ENCODE measurements at places on chromosomes 2 and 18.

DNA sequence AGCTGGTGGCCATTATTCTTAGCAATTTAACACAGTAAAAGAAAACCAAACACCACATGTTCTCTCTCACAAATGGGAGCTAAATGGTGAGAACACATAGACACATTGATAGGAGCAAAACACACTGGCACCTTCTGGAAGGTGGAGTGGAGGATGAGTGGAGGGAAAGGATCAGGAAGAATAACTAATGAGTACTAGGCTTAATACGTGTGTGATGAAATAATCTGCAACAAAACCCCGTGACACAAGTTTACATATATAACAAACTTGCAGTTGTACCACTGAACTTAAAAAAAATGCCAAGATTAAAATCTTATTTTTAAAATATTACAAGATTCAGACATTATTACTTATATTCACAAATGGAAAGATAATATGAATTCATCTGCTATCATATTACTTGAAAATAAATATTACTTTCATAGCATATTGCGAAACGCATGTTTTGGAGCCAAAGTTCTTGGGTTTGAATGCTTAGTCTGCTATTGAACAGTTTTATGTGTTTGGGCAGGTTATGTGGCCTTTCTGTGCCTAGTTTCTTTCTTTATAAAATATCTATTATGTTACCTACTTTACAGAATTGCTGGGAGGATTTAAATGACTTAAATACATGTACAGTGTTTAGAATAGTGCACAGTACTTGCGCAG is 20.5 kb downstream of the ANKRD62 start:
- no peak for DNase-seq

DNA sequence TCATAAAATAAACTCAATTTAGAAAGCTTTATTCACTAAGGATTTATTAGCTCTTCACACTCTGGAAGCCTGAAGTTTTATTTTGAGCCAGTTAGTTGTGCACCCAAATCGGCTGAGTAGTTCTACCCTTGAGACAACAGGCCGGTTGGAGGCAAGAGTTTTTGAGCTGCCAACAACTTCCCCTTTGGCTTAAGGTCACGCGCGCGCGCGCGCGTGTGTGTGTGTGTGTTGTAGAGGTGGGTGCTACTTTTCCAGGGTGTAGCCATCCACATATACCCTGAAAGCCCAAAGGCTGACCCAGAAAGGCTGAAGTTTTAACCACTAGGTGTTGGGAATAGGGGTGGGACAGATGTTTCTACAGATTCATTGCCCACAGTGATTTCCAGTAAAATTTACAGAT is 150.2 kb upstream of the LHCGR start:
- DNase-seq = no peak

GRCh38 chr2:149375801-149376361 is 45.5 kb downstream of the LYPD6 start:
- no peak for DNase-seq

DNA sequence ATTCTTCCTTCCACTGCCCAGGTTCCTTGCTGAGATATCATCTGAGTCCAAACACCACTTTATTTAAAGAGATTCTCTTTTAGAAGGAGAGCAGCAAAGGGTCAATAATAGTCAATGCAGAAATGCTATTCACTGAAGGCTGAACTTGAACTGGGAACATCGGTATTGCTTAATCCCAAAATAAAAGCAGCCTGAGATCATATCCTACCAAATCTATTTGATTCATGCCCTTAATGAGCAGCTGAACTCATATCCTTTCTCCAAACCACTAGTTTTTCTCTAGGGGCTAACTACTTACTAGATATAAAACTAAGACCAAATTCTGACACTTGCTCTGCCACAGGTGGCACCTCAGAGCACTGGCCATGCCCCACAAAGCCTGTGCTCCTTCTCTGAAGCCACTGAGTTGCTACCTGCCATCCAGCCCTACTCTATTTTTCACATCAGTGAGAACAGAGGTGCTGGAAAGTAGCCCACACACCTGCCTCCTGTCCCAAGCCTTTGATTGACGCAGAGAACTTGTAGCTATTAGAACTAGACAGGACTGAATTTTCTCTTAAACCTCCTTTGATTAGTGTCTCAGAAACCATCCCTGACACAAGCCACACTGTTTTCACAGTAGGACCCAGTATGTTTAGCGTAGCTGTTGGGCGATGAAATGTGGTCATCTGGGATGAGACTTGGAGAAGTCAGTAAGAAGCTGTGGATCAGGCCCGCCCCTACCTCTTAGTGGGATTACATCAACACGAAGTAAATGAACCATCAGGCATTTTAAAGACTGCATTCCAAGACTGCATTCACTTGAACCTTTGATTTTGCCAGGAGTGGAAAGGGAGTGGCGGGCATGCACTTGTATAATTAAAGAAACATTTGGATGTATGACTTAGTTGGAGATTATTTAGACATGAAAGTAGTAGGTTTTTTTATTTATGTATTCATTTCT is 124.3 kb downstream of the RBMS1 start:
- no peak for DNase-seq
